ENCODE measurements at places on chromosomes 6 and 20.
A peak's percentile ranks its signal among the peaks of the same experiment; 100 is the strongest.

GRCh38 chr6:27777614-27778355, 134.4 kb downstream of the OR2B2 start:
- DNase-seq = no peak

GRCh38 chr20:24665196-24665595, 195.8 kb downstream of the SYNDIG1 start:
- no peak for DNase-seq

- no peak for DNase-seq
These were observed 780 bp downstream of the ZCCHC3 start for GRCh38 chr20:297925-298775.

GRCh38 chr6:151385177-151385576, 6.2 kb downstream of the ZBTB2 start:
- no peak for DNase-seq

DNA sequence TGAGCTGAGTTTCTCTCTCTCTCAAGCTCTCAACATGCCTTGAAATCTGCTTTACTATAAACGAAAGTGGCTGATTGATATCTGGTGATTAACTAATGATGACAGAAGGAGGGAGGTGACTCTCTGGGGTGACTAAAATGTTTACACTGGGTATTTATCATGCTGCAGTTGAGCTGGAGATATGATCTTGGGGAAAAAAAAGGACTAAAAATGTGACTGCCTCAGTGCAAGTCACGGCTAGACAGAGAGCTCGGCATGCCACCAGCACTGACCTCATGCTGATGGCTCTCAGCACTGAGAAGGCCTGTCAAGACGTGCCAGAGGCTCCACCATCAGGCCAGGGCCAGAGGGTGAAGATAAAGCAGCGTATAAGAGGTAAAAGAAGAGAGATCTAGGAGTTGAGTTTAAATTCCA, 103.1 kb upstream of the SPACA1 start:
- DNase-seq = peak; percentile 59

DNA sequence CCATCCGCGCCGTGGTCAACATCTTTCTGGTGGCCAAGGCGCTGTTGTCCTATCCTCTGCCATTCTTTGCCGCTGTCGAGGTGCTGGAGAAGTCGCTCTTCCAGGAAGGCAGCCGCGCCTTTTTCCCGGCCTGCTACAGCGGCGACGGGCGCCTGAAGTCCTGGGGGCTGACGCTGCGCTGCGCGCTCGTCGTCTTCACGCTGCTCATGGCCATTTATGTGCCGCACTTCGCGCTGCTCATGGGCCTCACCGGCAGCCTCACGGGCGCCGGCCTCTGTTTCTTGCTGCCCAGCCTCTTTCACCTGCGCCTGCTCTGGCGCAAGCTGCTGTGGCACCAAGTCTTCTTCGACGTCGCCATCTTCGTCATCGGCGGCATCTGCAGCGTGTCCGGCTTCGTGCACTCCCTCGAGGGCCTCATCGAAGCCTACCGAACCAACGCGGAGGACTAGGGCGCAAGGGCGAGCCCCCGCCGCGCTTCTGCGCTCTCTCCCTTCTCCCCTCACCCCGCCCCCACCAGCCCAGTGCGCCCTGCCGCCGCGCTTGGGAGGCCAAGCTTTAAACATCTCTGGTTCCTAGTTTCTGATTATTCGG, 4.0 kb downstream of the SLC32A1 start:
- no peak for DNase-seq

DNA sequence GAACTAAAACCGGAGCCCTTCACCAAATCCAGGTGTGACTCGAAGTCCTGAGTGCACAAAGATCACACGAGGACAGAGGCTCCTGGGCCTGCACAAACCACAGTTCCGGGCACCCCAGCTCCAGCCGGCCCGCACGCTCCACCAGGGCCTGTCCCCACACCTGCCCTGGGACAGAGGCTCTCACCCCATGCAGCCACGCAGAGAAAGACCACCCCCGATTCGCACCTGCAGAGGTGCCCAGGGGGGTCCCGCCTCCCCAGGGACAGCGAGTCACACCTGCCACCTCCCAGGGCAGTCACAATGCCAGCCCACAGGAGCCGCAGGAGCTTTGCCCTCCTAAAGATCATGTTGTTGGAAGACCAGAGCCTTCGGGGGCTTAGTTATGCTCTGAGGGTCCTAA, 25.4 kb upstream of the MRGBP start:
- DNase-seq = no peak

- no peak for DNase-seq
These were observed 135.5 kb downstream of the ZDHHC14 start for GRCh38 chr6:157516319-157517026.

- no peak for DNase-seq
These were observed 2.1 kb downstream of the RAET1E start for GRCh38 chr6:149895833-149896271.

GRCh38 chr6:134628154-134628553, 310.2 kb upstream of the SGK1 start:
- no peak for DNase-seq
